Naive thymus-derived CD4-positive, alpha-beta T cell (primary cell): ENCODE measurements at places on chromosomes 13 and 19. TPM values are rescaled to one million over a fixed set of nuclear protein-coding genes. Genes with fewer than 3 reads are reported as not detected.

Gene CEACAM4
- polyA plus RNA-seq = not detected

Gene ZNF225
- 1.9 TPM for polyA plus RNA-seq

Gene ZNF43
- 13.4 TPM for polyA plus RNA-seq

Gene PROZ
- polyA plus RNA-seq = not detected

Gene NXNL1
- polyA plus RNA-seq = not detected
